CD4-positive, alpha-beta T cell treated with Interleukin-2 at 100 ng/mL for 4 hours (primary cell): ENCODE measurements at places on chromosomes 2 and 18.

- peak; percentile 52 for DNase-seq
Observed at GRCh38 chr2:231104115-231104713, 20.6 kb downstream of the HTR2B start.

DNA sequence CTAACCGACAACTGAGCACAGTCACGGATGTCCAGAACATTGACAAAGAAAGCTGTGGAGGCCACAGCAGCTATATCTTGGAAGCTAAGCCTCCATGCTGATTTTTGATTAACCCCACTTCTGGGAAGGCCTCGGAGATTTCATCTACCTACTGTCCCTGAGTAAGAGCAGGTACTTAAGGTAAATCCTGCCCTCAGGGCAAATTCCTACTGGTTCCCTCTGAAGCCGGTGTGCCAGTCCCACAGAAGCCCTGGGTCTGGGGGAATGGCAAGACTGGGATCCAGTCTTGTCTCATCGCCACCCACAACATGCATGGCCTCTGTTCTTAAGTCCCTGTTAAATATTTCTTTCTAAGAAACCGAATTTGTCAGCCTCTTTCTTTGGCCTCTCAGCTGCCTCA is 18.7 kb downstream of the PER2 start:
- no peak for DNase-seq

DNA sequence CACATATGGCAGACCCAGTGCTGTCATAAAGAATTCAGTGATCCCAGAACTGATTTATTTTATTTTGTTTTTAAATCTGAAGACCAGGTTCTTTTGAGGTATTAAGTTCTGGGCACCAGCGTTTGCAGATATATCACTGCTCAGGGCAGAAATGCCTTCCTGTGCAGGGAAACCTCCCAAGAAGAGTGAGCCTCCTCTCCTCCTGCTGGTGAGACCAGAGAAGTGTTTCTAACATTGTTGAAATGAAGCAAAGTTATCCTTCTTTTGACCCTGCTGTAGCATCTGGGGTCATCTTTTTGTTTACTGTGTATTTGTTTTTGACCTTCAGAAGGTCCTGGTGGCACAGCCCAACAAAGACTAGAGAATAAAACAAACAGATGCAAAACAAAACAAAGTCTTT is 94.0 kb downstream of the AQP4 start:
- DNase-seq = no peak

GRCh38 chr2:184875212-184875611 is 276.9 kb downstream of the ZNF804A start:
- no peak for DNase-seq

DNA sequence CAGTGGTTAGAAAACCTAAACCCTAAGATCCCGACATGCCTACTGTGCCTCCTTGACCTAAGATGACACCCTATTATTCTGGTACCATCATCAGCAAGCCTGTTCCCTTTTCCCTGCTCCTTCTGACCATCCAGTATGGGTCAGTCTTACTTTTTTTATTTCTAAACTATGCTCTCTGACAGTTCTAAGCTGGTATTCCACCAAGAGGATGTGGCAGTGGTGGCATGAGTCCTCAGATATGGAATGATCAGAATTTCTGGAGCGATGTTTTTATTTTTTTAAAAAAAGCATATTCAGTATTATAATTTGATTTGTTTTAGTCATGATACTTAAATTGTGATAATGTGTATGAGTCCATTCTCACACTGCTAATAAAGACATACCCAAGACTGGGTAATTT is 145.9 kb upstream of the LHCGR start:
- no peak for DNase-seq

DNA sequence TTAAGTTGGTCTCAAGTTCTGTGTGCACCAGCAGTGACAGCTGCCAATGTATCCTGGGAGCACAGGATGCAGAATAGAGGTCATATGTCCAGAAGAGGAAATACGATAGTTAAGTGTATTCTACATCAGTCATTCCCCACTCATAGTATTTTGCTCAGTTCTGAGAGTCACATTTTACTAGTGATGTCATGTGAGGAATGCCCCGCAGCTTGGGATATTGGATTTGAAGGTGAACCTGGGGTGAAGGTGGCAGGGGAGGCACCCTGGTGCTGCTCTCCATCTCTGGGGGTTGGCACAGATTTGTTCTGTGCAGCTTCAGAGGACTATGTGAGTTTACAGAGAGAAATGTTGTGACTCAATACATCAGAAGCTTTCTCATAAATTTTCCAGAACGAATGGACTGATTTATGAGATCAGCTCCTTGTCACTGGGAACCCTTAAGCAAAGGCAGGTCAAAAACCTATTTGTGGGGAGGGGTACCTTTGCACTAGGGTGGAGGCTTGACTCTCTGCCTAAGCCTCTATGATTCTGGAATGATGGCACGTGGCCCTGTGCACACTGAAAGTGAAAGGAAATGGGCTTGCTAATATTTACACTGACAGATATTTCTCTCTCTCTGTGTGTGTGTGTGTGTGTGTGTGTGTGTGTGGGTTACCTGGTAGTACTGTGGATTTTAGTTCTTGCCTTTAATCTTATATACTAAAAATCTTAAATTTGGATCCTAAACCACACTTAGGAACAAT is 95.9 kb downstream of the NEB start:
- peak; percentile 68 for DNase-seq

DNA sequence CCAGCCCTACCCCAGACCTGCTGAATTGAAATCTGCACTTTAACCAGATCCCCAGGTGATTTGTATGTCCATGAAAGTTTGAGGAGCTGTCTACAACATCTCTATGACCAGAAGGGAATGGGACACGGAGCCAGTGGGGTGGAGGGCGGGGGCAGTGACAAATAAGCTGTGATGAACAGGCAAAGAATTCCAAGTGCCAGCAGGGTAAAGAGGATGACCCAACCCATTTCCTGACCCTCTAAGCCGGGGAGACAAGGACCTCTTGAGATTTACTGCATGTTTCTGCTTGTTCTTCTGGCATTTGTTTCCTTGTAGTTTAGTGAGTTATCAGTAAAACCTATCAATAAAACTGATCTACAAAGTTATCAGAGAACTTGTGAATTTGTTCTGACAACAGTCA is 8.7 kb downstream of the TET3 start:
- no peak for DNase-seq

DNA sequence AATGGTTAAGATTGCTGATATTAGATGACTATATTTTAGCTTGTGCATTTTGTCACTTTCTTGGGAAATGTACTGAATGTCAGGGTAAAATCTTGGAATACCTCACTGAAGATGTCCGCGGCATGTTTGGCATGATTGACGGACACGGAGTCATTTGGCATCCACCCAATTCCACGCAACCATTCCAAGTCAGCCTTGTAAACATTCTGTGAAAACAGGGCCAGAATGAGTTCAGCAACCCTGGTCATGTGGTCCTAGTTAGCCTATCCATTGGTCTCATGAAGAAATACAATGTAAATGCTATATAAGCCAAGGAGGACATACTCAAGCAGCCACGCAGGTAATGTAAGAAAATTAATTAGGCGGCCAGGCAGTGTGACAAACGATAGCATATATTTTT is 159.5 kb downstream of the RIF1 start:
- no peak for DNase-seq

DNA sequence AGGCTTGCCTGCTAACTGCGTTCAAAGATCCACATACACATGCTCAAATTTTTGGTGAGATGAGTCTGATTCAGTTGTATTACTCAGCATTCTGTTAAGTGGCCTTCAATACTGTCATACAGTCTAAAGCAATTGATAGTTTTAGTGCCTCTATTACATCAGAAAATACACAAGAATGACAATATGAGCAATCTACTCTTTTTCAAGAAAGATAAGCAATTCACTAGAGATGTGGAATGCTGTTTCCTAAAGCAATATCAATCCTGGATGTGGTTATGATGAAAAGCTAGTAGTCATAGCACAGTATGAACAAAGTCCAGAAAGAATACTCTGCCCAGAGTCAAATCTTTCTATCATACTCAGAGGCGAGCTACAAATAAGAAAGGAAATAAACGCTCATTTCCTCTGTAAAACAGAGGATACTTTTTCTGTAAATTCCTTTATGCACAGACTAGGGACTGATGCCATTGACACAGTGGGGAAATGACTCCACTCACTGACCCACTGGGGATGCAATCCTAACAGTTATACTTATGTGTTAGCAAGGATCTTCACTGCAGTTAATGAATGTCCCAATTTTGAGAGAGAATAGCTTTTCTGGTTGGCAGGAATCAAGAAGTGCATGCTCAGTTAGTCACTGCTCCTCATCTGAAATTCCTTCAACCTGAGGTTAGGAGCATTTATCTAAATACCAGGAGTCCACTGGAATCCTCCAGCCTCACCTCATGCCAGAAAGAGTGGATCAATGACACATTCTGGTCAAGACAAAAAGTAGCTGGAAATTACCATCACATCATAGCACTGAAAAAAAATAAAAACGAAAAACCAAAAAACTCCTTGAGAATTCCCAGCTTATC is 83.3 kb downstream of the PDE11A start:
- DNase-seq = no peak

GRCh38 chr18:75255094-75255493 is 44.5 kb downstream of the TSHZ1 start:
- no peak for DNase-seq

GRCh38 chr2:68436270-68436669 is 30.8 kb downstream of the FBXO48 start:
- no peak for DNase-seq

DNA sequence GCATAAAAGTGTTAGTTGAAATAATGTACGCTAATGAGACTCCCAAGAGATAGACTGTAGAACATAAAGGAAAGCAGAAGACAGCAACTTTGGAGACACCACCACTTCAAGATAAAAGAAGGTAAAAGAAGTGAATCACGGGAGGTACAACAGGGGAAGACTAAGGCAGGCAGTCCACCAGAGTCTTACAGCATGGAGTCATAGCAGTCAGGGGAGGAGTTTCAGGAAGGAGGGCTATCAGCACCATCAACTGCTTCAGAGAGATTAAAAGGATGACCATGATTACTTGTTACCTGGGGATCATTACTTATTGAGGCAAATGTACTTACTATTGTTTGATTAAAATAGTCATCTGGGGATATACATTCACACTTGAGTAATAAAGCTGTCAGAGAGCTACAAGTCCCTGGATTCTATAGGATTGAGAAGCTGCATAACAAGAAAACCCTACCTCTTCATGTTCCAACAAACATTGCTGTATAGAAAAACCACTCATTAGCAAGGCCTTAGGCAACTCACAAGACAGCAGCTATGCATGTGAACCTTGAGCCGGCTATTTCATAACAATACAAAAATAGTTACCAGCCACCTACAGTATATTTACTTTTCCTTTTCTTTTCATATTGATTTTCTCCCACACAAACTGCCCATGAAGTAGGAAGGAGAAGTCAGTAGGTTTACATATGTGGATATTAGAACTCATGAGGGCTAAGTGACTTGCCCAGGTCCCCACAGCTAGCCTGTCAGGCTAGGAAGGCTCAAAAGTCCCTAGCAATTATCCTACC is 101.7 kb downstream of the PDE11A start:
- DNase-seq = no peak

- no peak for DNase-seq
Observed at GRCh38 chr2:178990533-178991241, 59.2 kb downstream of the CCDC141 start.

DNA sequence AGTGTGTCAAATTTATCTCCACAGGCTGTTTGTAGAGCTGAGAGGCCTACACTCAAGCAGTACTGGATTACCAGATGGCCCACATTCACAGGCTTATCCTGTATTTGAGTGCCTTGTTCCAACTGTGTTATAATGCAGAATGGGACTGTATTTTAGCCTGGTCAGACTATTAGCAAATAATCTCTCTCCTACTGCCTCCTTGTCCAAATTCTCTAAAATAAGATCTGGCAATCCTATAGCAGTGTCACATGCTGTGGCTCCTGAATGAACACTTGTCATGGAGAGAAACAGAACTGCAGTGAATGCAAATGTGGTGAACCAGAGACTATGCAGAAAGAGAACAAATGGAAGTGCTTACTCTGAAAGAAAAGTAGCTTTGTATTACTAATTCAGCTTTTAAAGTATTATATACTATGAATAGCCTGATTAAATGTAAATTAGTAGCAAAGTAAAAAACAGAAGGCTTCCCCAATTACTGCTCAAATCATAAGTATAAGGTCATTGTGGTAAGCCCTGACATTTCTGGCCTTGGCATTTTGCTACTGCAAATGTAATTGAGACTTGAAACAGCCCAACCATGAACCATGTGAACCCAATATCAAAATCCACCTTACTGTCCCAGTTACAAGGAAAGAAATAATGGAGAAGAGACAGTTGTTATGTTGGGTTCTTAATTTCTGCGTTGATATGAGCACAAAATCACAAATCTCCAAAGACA is 80.0 kb downstream of the MAP4K3 start:
- DNase-seq = no peak

GRCh38 chr2:108947271-108947907 is 41.6 kb downstream of the EDAR start:
- no peak for DNase-seq

GRCh38 chr18:41265047-41265446 is 690.0 kb upstream of the PIK3C3 start:
- no peak for DNase-seq

GRCh38 chr2:113237604-113238160 is 41.0 kb downstream of the PAX8 start:
- no peak for DNase-seq

GRCh38 chr2:110904116-110904778 is 171.9 kb downstream of the ACOXL start:
- no peak for DNase-seq
